Kasumi-1 (cell line): ENCODE measurements at places on chromosomes 7 and 10.
A peak's percentile ranks its signal among the peaks of the same experiment; 100 is the strongest.

DNA sequence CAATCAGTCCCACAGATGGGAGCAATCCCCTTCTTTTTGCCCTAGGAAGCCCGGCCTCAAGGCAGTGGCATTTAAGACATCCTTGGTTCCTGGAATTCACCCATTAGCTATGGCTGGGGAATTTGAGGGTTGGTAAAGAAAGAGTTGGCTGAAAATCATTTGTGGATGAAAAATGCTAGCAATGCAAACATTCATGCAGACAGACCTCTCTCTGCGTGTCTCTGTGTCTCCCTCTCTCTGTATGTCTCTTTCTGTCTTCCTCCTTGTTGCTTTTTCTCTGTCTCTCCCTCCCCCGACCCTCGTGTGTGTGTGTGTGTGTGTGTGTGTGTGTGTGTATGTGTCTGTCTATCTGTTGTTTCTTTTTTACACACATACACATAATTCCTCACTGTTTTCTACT is 19.4 kb downstream of the LDB3 start:
- no peak for DNase-seq

DNA sequence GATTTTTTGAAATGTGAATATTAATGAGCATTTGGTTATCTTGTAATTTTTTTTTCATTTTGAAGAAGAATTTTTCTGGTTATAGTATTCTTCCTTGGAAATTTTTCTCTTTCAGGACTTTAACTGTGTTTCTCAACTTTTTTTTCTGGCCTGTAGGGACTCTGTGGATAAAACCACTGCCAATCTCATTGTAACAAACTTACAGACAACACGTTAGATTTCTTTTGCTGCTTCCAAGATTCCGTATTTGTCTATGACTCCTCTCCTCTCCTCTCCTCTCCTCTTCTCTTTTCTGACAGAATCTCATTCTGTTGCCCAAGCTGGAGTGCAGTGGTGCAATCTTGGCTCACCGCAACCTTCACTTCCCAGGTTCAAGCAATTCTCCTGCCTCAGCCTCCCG is 19.4 kb upstream of the ZNF92 start:
- DNase-seq = no peak

DNA sequence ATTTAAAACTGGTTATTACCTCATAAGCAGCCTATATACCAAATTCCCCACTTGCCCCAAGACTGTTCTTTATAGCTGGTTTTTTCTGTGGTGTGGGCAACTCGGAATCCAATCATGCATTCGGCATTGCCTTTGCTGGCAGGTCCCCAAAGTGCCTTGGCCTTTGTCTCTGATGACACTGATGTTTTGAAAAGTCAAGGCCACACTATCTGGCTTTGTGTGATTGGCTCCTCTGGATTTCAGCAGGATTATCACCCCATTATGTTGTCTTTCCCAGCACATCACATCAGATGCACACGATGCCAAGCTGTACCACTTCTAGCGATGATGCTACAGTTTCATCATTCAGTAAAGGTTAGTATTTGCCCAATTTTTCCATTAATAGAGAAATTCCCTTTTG is 97.7 kb downstream of the USP6NL start:
- DNase-seq = no peak

- DNase-seq = no peak
Measured at GRCh38 chr7:41261080-41261479, 441.8 kb downstream of the INHBA start.

DNA sequence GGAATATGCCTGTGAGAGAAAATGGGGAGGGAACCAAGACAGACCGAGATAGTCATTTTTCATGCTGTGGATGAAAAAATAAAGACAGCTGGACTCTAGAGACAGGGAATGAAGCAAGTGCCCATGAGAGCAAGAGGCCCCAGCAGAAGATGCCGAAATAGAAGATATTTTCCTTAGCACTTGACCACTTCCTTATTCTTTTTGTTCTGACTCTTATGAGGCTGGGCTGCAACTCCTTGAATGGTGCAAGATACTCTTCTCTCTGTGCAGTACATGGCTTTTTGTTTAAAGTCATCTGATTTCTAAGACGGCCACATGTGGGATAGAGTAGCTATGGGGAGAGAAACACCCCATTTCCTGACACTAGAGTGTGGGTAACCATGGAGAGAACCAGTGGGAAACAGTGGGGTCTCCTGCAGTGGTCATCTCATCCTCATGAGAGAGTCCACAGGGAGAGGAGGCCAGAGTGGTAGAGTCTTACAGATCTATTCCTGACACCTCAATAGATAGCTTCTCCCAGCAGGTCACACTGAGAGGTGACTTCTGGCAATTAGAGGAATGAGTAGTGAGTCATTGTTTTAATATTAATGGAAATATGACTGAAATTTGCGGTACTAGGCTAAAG is 18.0 kb upstream of the VCL start:
- peak; percentile 90 for DNase-seq

- DNase-seq = no peak
Measured at GRCh38 chr7:28517206-28517605, 104.9 kb downstream of the CREB5 start.
